ENCODE measurements at places on chromosomes 3 and 15.

DNA sequence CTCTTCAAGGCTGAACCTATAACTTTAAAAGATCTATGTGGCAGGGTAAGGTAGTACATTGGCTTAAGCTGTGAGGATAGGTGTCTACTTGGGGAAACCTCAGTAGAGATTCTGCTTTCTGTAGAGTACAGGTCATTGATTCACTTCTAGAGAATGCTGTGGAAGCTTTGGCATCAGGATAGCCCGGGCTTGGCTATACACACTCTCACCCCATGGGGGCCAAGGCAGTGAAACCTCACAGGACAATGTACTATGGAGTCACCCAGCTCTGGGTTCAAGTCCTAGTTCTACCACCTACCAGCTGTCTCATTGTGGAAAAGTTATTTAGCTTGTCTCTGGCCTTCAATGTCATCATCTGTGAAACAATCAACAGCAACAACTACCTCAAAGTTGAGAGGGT lies 9.0 kb downstream of the MTFMT start:
- DNase-seq, result no peak

- DNase-seq, result no peak
Measured at GRCh38 chr3:134404366-134404885, 30.2 kb upstream of the AMOTL2 start.

DNA sequence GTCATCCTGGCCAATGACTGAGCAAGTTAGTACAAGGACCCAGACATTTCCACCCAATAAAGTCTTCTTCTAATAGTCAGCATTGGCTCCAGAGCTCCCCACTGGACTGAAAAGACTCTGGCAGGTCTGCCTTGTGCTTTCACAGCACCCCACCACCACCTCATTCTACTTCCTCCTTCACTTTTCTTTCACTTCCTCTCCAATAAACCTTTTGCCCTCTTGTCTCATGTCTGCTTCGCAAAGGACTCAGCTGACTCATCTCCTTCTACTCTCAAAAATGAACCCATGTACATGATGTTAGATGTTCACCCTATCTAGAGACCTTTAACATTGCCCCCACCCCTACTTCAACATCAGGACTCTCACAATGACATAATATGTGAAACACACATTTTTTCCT lies 181.0 kb upstream of the PPP2R3A start:
- DNase-seq, result no peak

- DNase-seq, result no peak
Measured at GRCh38 chr3:102444101-102444500, 9.3 kb downstream of the ZPLD1 start.

- no peak for DNase-seq
Measured at GRCh38 chr3:154191520-154191919, 70.3 kb downstream of the ARHGEF26 start.

DNA sequence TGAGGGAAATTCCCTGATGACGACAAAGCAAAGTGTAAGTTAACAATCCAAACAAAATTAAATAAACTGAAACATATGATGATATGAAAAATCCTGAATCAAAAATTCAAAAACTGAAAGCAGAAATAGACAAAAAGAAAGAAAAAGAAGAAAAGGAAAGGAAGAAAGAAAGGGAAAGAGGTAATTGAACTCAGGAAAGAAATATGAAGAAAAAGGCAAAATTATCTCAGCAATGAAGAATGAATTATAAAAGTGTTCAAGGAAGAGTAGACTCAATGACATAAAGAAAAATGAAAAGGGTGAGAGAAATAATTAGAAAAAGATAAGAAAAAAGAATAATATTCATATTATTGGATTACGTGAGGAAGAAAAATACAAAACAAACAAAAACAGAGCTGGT lies 54.9 kb downstream of the HERC1 start:
- no peak for DNase-seq

GRCh38 chr3:53473422-53473821 lies 21.0 kb upstream of the CACNA1D start:
- DNase-seq, result no peak

DNA sequence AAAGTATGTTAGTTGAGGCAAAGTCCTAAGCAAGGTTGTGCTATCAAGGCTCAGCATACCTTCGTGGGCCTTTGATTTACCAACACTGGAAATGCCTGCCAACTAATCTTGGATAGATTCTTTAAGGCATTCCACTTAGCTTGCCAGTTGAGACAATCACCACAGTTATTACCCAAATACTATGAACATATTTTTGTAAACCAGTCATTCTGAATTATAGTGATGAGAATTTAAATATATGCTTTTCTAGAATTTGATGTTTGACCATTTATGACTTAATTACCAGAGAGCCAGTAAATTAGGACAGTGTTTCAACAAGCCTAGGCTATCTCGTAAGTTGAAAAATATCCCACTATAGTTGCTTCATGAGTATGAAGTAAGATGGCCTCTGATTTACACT lies 15.5 kb downstream of the TRIM59 start:
- no peak for DNase-seq

- DNase-seq, result no peak
Measured at GRCh38 chr3:135311699-135312098, 516.6 kb downstream of the EPHB1 start.

DNA sequence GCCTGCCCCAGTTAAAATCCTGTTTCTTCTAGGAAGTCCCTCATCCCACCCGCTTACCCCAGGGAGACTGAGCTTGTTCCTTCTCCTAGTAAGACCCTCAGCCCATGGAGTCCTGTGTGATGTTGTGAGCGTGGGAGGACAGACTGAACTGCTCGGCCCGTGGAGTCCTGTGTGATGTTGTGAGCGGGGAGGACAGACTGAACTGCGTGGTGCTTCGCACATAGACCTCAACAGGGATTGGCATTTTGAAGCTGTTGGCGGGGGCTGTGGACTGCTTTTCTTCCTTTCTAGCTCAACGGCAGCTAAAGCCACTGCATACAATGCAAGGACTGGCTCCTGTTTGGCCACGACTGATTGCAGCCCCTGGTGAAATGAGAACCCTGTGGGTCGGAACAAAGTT lies 1.6 kb upstream of the SPTBN5 start:
- DNase-seq, result no peak

Data from dermis microvascular lymphatic vessel endothelial cell (primary cell).